ENCODE measurements at places on chromosomes 11 and 22.
A peak's percentile ranks its signal among the peaks of the same experiment; 100 is the strongest.

DNA sequence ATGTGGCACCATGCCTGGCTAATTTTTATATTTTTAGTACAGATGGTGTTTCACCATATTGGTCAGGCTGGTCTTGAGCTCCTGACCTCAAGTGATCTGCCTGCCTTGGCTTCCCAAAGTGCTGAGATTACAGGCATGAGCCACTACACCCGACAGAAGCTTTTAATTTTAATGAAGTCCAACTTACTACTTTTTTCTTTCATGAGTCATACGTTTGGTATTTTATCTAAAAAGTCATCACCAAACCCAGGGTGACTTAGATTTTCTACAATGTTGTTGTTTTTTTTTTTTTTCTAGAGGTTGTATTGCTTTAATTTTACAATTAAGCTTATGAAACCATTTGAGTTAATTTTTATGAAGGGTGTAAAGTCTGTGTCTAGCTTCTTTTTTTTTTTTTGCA is 34.9 kb downstream of the JRKL start:
- DNase-seq, result peak; percentile 23

- DNase-seq, result no peak
These were observed 227.4 kb downstream of the CADM1 start for GRCh38 chr11:115276799-115277198.

DNA sequence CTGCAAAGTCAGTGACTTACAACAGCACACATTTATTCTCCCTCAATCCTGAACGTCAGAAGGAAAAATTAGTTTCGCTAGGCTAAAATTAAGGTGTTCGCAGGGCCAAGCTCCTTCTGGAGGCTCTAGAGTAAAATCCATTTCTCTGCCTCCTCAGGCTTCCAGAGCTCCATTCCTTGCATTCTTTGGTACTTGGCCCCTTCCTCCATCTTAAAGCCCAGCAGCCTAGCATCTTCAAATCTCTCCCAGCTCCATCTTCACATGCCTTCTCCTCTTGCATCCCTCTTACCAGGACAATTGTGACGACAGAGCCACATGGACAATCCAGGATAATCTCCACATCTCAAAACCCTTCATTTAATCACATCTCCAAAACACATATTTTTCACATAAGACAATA is 165.0 kb downstream of the GRIA4 start:
- no peak for DNase-seq

- DNase-seq, result no peak
These were observed 87.9 kb downstream of the OSBP2 start for GRCh38 chr22:30782613-30783012.

GRCh38 chr11:12485328-12485727 is 108.0 kb downstream of the PARVA start:
- DNase-seq, result no peak

GRCh38 chr11:11245453-11245852 is 107.6 kb downstream of the CSNK2A3 start:
- no peak for DNase-seq

- DNase-seq, result no peak
These were observed 2.1 kb downstream of the CDC42BPG start for GRCh38 chr11:64842366-64842759.

- DNase-seq, result no peak
These were observed 90.7 kb downstream of the PPP6R3 start for GRCh38 chr11:68551223-68551622.

DNA sequence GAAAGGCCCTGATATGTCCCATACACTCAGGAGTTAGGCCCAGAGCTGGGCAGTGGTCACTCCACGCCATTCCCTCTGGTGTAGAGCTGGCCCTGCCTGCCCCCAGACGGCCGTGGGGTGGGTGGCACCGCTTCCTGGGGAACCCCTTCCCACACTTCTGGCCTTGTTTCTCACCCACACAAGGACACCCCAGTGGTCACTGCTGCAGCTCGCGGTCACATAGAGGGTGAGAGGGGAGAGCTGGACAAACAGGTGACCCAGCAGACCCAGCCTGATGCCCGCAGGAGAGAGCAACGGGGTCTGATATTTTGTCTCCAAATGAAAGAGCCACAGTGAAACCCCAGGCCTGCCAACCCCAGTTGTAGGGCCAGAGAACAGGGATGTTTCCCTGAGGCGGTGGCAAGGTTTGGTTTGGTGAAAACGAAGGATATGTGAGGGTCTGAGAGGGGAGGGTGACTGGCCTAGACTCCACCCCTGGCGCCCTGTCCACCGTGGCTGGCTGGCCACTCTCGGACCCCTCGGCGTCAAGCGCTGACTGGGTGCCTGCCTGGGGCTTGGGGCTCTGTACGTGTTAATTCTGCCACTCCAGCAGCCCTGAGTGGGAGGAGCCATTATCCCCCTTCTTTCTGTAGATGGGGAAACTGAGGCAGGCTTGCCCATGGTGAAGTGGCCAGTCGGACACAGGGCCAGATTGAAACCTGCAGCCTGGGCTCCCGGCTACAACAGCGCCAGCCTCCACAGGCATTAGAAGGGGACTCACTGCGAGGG is 71.0 kb upstream of the PPARA start:
- no peak for DNase-seq

DNA sequence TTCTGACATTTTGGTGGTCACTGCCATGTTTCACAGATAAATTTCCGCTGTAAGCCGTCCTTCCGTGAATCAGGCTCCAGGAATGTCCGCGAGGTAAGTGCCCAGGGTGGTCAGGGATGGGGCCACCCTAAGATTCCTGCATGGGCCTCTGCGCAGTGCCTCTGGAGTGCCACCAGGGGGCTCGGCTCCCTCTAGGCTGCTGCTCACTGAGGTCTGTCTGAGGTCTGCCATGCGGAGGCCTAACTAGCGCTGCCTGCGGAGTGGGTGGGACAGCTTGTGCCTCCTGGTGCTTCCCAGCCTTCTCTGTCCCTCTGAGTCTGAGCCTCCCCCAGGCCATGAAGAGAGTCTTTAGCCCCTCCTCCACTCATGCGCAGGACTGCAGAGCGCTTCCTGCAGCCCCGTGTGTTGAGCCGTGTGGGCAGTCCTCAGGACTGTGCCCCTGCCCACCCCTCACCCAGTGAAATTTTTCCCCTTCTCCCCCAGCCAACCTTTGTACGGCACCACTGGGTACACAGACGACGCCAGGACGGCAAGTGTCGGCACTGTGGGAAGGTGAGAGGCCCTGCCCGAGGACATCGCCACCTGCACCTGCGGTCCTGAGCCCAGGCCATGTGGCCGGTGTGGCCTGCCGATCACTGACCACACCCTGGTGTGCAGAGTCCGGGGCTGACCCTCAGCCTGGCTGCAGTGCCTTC is 11.9 kb upstream of the MDK start:
- DNase-seq, result peak; percentile 77

DNA sequence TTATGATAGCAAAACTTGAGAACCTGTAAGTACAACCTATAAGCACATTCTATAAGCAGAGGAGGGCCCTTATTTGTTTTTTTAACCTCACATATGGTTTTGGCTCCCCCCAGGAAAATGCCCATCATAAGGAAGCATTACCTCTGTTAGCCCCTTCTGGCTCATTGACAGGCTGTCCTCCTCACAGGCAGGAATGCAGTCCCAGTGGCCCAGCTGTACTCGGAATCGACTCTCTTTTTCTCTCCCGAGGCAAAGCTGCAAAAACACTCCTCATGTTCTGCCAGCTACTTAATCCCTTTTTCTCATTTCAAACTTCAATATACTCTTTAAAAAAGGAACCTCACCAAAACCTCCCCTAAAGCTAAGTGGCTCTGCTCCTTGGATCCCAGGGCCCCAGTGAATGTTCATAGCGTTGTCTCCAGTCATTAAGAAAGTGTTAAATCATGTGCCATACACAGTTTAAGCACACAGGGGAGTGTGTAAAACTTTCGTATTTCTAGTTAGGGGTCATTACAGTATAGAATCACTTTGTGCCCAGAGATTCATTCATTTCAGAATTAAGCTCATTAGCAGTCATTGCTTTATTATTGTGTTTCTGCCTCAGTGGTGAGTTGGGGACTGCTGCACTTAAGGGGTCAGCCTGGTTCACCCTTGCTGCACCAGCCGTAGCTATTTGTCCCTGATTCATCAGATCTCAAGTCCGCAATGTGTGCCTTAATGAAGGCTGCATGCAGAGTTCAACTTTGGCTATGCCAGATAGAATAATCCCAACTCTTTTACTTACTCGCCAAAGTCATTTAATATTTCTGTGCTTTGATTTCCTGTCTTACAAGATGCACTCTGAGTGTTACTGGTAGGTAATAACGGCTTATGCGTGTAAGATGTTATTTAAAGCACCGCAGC is 57.6 kb downstream of the JRKL start:
- no peak for DNase-seq

- no peak for DNase-seq
These were observed 251.0 kb downstream of the ST3GAL4 start for GRCh38 chr11:126606484-126606883.

GRCh38 chr11:123753110-123753509 is 1.2 kb downstream of the OR6X1 start:
- DNase-seq, result no peak

DNA sequence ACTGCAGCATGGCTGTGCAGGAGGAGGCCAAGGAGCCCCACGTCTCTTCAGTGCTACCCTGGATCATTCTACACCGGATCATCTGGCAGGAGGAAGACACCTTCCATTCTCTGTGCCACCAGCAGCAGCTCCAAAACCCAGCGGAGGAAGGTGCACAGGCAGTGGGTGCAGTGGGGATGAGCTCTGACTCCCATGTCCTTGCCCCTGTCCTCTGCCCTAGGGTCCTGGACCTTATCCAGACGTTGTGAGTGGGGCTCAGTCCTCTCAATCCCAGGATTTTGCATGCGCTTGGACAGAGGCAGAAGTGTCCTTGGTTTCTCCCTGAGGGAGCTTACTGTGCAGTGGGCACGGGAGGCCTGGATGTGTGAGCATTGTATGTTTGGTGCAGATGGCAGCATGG is 61.3 kb downstream of the CABIN1 start:
- DNase-seq, result no peak

DNA sequence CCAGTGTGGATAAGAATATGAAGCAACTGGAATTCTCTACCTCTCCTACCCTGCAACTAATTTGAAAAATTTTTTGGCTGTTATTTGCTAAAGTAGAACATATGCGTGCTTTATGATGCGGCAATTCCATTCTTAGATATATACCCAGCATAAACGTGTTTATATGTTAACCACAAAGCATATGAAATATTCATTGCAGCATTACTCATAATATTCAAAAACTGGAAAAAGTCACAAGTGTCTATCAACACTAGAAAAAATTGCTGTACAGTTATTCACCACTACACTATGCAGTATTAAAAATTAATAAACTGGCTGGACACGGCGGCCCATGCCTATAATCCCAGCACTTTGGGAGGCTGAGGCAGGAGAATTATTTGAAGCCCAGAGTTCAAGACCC is 226.4 kb downstream of the LUZP2 start:
- no peak for DNase-seq

GRCh38 chr11:69658626-69659450 is 16.3 kb downstream of the LTO1 start:
- DNase-seq, result no peak

DNA sequence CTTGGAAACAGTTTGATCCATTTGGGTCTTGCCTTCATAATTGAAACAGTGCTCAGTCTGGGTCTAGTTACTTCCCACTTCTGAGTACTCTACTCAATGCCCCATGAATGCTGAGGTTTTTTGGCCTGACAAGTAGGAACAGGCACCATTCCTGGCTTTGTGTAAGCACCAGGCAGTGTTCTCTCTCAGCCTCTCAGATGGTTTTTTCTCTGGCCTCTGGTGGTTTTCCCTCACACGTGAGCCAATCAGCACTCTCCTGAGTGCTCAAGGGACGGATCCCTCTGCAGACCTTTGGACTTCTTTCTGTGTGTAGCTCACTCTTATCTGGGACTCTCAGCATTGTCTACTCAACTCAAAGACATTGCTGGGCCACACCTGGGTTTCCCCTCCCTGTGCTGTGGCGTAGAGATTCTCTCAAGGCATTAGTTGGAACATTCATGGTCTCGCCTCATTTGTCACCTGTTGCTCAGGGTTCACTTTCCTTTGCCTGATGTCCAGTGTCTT is 21.3 kb downstream of the SIK2 start:
- DNase-seq, result no peak

GRCh38 chr11:101872171-101872882 is 42.5 kb upstream of the CEP126 start:
- no peak for DNase-seq

DNA sequence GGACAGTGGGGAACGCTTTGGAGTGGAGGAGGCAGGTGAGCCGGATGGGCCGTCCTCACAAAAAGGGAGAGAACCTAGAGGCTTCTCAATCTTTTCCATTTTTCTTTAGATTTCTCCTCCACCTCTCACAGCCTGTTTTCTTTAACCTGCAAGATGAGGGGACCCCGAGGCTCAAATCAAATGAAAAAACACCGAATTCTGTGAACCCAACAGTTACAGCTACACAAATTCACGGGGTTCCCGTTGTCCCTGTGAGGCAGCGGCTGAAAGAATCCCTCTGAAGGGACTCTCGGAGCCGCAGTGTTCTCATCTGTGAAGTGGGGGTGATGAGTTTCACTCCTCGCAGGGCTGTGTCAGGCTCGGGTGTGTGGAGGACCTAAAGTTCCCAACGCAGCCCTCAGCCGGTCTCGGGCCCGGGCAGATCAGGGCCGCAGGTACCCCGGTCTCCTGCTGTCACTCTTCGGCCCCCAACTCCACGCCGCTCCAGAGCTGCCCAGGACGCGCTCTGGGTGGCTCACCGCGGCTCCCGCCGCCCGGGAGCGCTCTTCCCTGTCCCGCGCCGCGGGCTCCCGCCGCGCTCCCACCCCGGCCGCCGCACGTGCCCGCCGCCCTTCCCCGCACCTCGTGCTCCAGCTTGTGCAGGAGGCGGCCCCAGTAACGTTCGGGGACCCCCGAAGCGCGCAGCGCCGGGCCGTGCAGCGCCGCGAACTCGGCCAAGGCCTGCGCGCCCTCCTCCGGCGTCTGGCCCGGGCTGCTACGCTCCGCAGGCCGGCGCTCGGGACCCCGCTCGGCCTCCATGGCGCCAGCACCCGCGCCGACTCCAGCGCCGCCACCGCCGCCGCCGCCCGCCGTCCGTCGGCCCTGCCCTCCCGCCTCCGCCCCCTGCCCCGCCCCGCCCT is at the start of gene TTLL12:
Gene TTLL12 (minus strand): TSS at position 863 of the 899 bp plus-strand sequence. CDS start 65 bp downstream, at position 798.
- peak; percentile 77 for DNase-seq

GRCh38 chr11:43944761-43945311 is 2.4 kb downstream of the C11orf96 start:
- DNase-seq, result peak; percentile 50

DNA sequence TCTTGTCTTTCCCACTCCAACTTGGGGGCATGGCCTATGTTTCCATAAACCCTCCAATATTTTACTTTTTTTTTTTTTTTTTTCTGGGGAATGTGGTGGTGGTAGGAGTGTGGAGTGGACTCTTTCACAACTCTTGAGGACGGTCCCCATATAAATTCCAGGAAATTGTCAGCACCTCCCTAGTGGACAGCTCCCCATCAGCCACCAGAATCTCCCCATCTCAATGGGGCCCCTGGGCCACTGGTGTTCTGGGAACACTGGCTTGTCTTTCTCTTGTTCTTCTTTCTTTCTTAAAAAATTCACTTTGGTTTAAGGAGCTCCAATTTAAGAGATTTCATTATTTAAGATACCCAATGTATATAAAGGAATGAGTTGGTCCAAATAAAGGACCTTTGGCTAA is 74.1 kb downstream of the ADM start:
- no peak for DNase-seq

GRCh38 chr11:26626346-26626745 is 54.3 kb upstream of the MUC15 start:
- DNase-seq, result peak; percentile 10

GRCh38 chr11:47905358-47906059 is 57.4 kb upstream of the NUP160 start:
- DNase-seq, result peak; percentile 73

Measured in Daoy (cell line).